ENCODE measurements at places on chromosomes 12 and 14. TPM values are rescaled to one million over a fixed set of nuclear protein-coding genes. Genes with fewer than 3 reads are reported as not detected.

The HCAR2 gene
- not detected for polyA plus RNA-seq

The OAS2 gene
- 0.21 TPM for polyA plus RNA-seq

The MSRB3 gene
- polyA plus RNA-seq, result 60.9 TPM

The NPFF gene
- not detected for polyA plus RNA-seq

The PTHLH gene
- 1.9 TPM for polyA plus RNA-seq
